ENCODE measurements at places on chromosomes 12 and 14. TPM values are rescaled to one million over a fixed set of nuclear protein-coding genes. Genes with fewer than 3 reads are reported as not detected.

PIK3C2G gene
- 0.17 TPM for polyA plus RNA-seq

HOXC12 gene
- not detected for polyA plus RNA-seq

RASSF9 gene
- polyA plus RNA-seq, result 3.0 TPM

TAS2R30 gene
- polyA plus RNA-seq, result 0.19 TPM

MUCL1 gene
- polyA plus RNA-seq, result not detected

WNK1 gene
- 132 TPM for polyA plus RNA-seq

TOMM20L gene
- polyA plus RNA-seq, result 0.90 TPM

ENDOU gene
- polyA plus RNA-seq, result 0.33 TPM

SDR9C7 gene
- 0.27 TPM for polyA plus RNA-seq

GLIPR1L1 gene
- 1.1 TPM for polyA plus RNA-seq

TAS2R42 gene
- polyA plus RNA-seq, result not detected

NID2 gene
- polyA plus RNA-seq, result 36.9 TPM

SLC17A8 gene
- polyA plus RNA-seq, result 17.4 TPM

RIPK3 gene
- polyA plus RNA-seq, result 1.4 TPM

SLC25A21 gene
- polyA plus RNA-seq, result 2.2 TPM

RNASE3 gene
- polyA plus RNA-seq, result not detected

NOVA1 gene
- 232 TPM for polyA plus RNA-seq

SLC6A13 gene
- 33.6 TPM for polyA plus RNA-seq

APOF gene
- 0.12 TPM for polyA plus RNA-seq

TMEM119 gene
- 12.0 TPM for polyA plus RNA-seq

WBP11 gene
- polyA plus RNA-seq, result 86.2 TPM
